ENCODE measurements at places on chromosomes 12 and 14.

GRCh38 chr12:113676117-113676516 lies 204.4 kb upstream of the LHX5 start:
- no peak for DNase-seq

DNA sequence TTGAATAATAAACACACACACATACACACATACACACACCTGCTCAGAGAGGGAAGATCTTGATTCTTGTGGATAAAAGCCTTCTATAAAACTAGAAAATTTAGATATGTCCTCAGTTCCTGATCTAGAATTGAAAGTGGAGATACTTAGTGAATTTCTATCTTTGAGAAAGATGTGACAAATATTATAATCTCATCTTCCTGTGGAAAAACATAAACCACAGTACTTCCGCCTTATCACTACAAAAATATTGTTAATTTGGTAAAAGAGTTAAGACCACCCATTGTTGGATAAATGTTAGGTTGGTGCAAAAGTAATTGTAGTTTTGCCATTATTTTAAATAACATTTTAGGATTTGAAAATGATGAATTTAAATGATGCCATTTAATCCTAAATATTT lies at the start of gene KLRK1:
TSS of gene KLRK1 (minus strand) at position 138 of the 400 bp plus-strand sequence. CDS start 1,231 bp downstream, outside the sequence.
- no peak for DNase-seq

GRCh38 chr14:85532374-85533022 lies 2.6 kb downstream of the FLRT2 start:
- DNase-seq = no peak

DNA sequence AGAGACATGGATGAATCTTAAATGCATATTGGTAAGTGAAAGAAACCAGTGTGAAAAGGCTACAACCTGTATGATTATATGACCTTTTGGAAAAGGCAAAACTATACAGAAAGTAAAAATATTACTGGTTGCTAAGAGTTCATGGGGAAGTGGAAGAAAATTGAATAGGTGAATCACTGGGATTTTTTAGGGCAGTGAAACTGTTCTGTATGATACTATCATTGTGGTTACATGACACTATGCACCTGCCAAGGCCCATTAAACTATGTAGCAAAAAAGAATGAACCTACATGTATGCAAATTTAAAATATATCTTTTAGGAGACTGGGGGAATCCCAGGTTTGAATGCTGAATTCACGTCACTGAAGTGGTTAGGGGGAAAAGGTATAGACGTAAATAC lies 12.6 kb upstream of the OR8S1 start:
- DNase-seq = no peak

GRCh38 chr12:674272-674781 lies 11.1 kb upstream of the NINJ2 start:
- DNase-seq = no peak

DNA sequence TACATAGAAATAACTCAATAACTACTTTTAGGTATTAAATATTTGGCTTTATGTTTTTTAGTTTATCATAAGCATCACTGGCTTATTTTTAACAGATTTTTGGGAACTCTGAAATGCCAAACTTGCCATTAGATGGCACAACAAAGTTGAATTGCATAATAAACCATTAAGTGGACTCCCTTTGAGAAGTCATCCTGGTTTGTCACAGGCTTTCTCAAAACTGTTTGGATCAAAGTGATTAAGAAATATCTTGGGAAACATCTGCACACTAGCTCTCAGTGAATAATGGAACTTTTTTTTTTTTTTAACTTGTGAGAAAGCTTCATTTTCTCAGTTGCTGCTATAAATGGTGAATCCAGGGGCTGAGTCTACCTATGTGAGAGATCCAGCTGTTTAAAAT lies 4.3 kb downstream of the SLC16A7 start:
- no peak for DNase-seq

DNA sequence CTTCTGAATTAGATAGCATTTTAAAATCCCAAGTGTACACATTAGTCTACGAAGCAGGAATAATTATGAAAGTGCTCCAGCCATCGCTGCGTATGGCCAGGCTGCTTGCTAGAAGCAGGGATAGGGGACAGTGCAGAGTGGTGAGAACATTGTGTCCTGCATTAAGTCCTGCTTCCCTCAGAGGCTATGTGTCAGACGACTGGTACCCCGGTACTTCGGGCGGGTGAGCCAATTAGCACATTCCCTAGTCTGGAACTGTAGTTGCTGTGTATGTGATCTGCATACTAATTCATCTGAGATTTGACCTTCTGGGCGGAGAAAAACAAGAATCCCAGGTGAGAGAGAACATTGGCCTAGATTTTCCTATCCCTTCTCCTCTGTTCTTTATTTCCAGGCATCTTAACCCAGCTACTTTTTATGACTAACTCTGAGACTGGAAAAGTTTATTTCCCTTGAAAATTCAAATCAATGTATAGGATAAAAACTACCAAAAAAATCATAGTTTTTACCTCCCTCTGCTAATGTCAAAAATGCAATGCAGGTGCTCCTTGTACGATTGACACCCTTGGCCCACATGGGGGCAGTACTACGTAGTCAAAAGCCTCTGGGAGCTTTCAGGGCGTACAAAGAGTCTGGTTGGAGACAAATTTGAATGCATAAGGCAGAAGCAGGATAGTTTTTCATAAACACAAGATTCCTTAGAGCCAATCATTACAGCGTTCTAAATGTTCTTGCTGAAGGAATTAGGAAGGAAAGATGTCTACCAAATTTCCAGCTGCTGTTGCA lies 764.3 kb downstream of the NOVA1 start:
- DNase-seq = peak; percentile 35

DNA sequence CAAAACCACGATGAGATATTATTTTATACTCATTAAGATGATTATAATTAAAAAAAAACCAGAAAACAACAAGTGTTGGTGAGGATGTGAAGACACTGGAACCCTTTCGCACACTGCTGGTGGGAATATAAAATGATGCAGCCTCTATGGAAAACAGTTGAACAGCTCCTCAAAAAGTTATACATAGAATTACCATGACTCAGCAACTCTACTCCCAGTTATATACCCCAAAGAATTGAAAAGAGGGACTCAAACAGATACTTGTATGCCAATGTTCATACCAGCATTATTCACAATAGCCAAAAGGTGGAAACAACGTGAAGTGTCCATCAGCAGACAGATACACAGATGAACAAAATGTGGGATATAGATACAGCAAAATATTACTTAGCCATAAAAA lies 53.1 kb downstream of the TAOK3 start:
- no peak for DNase-seq

DNA sequence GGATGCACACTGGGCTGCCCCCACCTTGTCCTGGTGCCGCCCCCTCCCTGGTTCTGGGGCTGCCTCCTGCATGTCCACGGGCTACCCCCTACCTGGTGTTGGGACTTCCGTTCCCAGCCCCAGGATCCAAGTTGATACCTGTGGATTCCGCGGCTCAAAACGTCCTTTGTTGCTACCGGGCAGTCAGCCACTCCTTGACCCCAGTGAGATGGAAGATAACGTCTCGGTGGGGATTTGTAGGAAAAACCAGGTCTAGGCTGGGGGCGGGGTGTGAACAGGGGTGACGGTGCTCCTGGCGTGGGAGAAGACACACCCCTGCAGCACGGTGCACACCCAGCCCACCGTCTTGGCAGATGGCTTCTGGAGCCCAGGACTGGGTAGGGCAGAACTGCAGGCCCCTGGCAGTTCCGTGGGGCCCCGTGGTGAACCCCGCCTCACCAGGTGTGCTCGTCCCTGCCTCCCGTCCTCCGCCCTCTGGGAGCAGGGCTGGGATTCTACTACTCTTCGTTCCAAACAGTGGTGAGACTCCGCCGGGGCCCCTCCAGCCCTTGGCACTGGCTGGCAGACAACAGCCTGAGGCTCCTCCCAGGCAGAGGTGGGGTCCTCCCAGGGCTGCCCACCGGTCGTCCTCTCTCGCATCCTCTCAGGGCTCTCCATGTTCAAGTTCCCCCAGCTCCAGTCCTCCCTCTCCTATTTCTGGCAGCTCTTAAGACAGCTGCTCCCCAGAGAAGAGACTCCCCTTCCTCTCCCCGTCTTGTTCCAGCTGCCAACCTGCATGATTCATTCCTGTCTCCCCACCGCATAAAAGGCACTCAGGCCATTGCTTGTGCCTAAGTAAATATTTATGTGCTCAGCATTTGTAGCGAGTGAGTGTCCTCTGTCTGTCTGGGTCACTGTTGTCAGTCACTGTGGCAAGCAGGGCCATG lies 75.5 kb downstream of the FBXL14 start:
- DNase-seq = no peak

GRCh38 chr12:63985456-63985855 lies 141.0 kb downstream of the SRGAP1 start:
- DNase-seq = no peak

DNA sequence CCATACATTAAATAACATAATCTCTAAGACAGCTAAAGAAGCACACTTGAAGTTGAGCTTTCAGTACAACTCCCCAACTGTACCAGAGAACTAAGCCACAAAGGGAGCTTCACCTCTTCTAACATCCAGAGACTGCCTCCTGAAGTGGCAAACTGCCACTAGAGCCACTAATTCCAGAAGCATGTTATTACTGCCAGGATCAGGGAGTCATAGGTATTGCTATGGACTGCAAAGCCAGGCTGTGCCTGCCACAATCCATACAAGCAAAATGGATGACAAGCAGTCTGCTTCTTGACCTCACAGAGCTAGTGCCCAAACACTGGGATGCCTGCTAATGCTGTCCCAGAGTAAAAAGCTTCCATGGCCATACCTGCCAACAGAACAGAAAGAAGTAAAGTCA lies 160.1 kb downstream of the STXBP6 start:
- no peak for DNase-seq

DNA sequence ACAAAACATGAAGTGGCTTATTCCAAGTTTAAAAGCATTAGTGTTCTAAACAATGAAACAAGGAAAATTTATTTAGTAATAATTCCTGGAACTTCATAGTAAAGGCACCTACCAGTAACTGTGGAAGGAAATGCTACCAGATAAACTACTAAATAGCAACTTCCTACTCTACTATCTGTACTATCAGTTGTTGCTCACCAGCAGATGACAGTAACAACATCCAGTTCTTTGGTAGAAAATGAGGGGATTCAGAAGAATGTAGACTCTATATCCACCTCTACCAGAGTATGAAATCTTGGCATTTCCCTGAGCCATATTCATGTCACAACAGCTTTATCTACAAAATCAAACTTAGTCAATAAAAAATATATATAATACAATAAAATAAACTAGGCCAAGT lies 3.1 kb downstream of the ENTPD5 start:
- DNase-seq = no peak
